ENCODE measurements at places on chromosomes 11 and 22.
A peak's percentile ranks its signal among the peaks of the same experiment; 100 is the strongest.

DNA sequence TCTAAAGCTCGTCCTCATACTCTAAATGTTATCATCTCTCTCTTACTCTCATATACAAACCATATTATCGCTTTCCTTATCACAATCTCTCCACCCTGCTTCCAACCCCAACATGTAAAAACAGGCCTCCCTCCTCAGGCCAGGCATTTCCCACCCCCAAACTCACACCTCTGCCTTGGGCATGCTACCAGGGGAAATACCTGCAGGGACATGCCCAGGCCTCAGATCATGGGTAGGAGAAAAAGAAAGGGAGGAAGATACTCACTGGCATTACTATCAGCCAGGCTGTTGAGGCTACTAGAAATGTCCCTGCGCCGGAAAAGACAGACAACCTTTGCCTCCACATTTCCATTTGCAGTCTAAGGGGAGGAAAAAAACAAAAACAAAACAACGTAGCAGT lies 1.8 kb downstream of the MTA2 start:
- peak; percentile 54 for DNase-seq

GRCh38 chr11:131533149-131533548 lies 162.7 kb downstream of the NTM start:
- no peak for DNase-seq

GRCh38 chr11:45395421-45395820 lies 109.3 kb upstream of the SYT13 start:
- no peak for DNase-seq

DNA sequence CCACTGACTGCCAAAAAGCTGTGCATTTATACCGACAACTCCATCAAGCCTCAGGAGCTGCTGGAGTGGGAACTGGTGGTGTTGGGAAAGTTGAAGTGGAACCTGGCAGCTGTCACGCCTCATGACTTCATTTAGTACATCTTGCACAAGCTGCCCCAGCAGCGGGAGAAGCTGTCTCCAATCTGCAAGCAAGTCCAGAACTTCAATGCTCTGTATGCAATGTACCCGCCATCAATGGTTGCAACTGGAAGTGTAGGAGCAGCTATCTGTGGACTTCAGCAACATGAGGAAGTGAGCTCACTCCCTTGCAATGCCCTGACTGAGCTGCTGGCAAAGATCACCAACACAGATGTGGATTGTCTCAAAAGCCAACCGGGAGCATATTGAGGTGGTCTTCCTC lies at the start of gene SLC22A25:
Gene SLC22A25 (minus strand): TSS at position 67 of the 400 bp plus-strand sequence. CDS start 13,947 bp downstream, outside the sequence.
- no peak for DNase-seq

- DNase-seq: no peak
These were observed 676.9 kb downstream of the BRD1 start for GRCh38 chr22:49150801-49151221.

DNA sequence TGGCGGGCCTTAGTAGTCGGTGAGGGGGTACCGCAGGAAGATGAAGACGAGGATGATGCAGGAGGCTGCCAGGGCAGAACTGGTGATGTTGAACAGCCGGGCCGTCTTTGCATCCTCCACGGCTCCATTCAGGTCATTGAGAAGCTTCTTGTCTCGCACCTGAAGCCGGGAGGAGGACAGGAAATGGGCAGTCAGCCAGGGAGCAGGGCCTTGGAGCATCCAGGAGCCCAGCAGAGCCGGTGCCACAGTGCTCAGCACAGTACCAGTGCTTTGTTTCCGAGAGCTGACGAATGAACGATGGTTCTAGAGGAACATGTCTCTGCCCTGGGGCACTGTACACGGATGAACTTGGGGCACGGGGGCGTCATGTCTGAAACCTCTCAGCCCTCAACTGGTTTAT lies 15.1 kb downstream of the IFITM10 start:
- DNase-seq: no peak

DNA sequence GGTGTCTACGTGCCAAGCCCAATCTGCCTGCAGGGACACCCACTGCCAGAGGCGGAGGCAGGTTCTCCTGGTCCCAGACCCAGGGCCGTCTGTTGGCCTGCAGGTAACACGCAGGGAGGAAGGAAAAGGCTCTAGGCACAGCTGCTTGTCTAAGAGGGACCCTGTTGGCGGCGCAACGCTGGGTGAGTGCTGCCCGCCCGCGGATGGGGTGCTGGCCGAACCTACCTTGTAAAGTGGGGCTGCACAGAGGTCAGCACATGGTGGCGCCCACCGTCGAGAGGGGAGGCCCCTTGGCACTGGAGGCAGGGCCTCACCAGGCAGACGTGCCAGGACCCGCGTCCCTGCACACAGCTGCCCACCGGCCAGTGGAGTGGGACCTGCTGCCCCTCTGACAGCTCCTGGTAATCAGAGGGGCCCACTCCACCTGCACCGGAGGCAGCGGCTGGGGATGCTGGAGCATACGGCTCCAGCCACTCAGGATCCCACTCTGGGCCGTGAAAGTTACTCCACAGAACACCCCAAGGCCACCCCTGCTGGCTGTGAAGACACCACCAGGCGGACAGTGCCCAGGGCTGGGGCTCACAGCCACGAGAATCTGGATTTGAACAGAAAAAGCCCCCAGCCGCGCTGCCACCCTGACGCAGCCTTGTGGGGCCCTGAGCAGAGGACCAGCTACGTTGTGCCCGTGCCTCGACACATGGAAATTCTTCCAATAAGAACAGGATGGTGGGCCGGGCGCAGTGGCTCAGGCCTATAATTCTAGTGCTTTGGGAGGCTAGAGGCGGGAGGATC lies 24.0 kb downstream of the TBX1 start:
- DNase-seq: no peak

DNA sequence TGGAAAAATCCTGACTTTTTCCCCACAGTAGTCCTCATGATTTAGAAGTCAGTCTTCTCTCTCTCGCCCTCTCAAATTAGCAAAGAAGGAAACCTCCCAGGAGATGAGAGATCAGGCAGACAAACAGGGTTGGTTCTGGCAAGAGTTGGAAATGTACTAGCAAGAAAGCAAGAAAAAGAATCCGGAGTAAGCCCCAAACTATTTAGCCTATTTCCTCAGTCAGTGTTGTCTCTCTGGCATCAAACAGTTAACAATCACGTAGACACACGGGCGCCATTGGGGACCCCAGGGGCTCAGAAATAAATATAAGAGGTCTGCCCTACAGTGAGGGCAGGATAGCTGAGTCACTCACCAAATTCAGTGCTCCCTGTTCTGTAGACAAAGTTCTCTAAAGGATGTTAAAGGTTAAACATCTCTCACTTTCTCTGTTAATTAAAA lies 4.7 kb downstream of the C11orf52 start:
- DNase-seq: no peak

GRCh38 chr11:75563978-75564552 lies 2.0 kb downstream of the SERPINH1 start:
- no peak for DNase-seq

GRCh38 chr11:124878759-124879492 lies 13.7 kb downstream of the ROBO3 start:
- DNase-seq: no peak

GRCh38 chr22:39080052-39080762 lies 3.1 kb downstream of the APOBEC3G start:
- peak; percentile 59 for DNase-seq

- no peak for DNase-seq
These were observed 34.2 kb upstream of the CTTN start for GRCh38 chr11:70364178-70364577.

DNA sequence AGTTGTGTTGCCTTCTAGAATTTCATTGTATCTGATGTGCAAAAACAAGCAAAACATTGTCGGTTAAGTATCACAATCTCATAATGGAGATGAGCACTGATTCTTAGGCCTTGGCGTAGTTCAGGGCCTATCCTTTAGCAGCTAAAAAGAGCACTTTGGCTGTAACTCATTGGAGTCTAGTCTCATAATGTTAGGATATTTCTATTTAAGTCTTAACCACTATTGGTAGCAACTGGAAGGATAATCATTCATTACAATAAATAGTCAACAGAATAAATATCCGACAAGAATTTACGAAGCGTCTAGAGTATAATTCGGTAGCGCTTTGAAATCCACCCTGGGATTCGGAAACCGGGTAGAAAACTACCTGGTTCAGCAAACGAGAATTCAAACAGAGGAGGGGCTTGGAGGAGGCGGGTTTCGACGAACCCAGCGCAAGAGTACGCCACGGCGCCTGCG lies 461 bp upstream of the EED start:
- DNase-seq: peak; percentile 91

GRCh38 chr11:37050311-37050710 lies 452.3 kb upstream of the RAG2 start:
- DNase-seq: no peak

DNA sequence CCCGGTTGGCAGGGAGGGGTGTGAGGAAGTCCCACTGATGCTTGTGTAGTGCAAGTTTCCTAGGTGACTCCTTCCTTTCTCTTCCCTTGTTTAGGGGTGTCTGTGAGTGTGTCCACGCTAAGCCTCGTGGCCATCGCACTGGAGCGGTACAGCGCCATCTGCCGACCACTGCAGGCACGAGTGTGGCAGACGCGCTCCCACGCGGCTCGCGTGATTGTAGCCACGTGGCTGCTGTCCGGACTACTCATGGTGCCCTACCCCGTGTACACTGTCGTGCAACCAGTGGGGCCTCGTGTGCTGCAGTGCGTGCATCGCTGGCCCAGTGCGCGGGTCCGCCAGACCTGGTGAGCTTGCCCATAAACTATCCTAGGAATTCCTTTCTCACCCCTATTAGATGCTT lies 10.4 kb downstream of the CCKBR start:
- no peak for DNase-seq

DNA sequence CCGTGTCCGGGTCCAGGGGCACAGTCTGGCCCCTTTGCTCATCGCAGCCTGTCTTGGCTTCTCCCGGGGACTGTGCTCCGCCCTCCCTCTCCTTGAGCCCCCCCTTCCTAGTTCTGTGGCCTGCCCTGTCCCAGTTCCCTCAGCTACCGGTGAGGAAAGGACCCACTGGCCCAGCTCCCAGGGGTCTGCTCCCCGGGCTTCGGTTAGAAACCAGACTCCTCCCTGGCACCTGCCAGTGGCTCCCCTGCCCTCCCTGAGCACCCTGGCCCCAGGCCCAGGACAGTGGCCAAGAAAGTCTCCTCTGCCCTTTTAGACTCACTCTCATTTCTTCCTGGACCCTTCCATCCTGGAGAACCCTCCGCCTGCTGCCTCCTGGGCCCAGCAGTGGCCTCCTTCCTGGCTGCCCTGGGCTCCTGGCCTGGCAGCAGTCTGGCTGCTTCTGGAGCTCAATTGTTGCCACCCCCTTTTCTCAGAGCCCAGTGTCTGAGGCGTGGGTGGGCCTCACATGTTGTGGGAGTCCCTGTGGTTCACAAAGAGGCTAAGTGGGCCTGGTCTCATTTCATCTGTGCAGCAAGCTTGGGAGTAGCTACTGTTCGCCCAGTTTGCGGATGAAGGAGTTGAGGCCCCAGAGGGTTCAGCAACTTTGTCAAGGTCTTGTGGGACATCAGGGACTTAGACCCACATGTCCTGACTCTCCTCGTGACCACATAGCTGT lies 12.6 kb downstream of the PRDM11 start:
- no peak for DNase-seq

DNA sequence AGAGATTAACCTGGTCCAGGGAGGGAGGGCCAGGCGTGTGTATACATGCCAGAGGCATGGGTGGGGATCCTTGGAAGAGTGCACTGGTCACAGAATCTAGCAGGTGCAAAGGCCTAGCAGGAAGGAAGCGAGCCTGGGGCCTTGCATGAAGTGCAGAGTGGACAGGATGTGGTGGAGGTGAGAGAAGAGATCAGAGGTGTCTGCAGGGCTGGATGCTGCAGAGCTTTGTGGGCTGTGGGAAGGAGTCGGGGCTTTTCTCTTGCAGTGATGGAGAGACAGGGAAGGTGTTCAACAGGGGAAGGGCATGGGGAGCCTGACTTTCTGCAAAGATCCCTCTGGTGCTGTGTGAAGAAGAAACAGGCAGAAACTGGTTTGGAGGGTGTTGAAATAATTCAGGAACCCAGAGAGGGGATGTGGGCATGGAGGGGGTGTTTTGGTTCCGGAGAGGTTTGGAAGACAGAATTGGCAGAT lies 2.5 kb upstream of the TPST2 start:
- DNase-seq: peak; percentile 70

DNA sequence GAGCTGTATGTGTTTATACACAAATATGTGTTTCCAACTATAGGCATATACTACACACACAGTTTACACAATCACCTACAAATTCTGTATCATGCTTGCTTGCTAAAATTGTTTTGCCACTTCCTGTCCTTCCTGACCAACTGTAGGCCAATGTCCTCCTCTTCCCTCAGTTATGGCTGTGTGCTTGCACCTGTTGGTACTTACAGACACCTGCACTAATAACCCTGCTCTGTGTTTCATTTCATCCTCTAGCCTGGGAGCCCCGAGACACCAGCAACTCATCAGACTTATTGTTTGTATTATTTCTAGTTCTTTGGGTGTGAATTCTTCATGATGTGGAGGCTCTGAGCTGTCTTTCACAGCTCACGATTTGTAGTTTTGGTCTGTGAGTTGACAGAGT lies 1.8 kb upstream of the NCF4 start:
- DNase-seq: no peak

- DNase-seq: no peak
These were observed 18.4 kb downstream of the SPATA19 start for GRCh38 chr11:133826866-133827265.

- no peak for DNase-seq
These were observed 1342.8 kb downstream of the TBC1D22A start for GRCh38 chr22:48105259-48105658.

- peak; percentile 31 for DNase-seq
These were observed 110.2 kb downstream of the ST3GAL4 start for GRCh38 chr11:126465573-126466188.

Measured in CD4-positive, alpha-beta T cell treated with Interleukin-21 for 1 hour (primary cell).